ENCODE measurements at places on chromosomes 16 and 17. TPM values are rescaled to one million over a fixed set of nuclear protein-coding genes. Genes with fewer than 3 reads are reported as not detected.
A peak's percentile ranks its signal among the peaks of the same experiment; 100 is the strongest.

CTRB2 gene
- not detected for total RNA-seq

RGS11 gene
- total RNA-seq, result 11.5 TPM

ALOX15B gene
- total RNA-seq, result 1.6 TPM

PYY gene
- total RNA-seq, result not detected

SLC5A10 gene
- not detected for total RNA-seq

RRN3 gene
- 32.7 TPM for total RNA-seq

ZG16 gene
- total RNA-seq, result not detected

KRTAP9-1 gene
- total RNA-seq, result not detected

DNA sequence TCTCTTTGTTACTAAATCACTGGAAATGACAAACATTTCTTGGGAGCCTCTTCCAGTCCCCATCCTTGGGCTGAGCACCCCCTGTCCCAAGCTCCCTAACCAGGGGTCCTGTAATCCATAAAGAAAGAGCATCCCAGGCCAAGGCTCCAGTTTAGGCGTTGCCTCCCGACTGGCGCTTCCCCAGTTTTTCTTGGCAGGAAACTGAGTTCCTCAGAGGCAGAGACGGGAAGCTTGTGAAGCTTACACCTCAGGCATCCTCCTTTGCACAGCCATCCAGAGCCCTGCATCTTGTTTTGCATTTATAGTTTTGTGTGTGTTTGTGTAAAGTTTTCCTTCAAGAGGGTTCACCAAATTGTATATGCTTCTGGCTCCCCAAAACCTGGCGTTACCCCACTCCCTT lies 7.1 kb downstream of the COPZ2 start:
- ATAC-seq, result no peak

DNA sequence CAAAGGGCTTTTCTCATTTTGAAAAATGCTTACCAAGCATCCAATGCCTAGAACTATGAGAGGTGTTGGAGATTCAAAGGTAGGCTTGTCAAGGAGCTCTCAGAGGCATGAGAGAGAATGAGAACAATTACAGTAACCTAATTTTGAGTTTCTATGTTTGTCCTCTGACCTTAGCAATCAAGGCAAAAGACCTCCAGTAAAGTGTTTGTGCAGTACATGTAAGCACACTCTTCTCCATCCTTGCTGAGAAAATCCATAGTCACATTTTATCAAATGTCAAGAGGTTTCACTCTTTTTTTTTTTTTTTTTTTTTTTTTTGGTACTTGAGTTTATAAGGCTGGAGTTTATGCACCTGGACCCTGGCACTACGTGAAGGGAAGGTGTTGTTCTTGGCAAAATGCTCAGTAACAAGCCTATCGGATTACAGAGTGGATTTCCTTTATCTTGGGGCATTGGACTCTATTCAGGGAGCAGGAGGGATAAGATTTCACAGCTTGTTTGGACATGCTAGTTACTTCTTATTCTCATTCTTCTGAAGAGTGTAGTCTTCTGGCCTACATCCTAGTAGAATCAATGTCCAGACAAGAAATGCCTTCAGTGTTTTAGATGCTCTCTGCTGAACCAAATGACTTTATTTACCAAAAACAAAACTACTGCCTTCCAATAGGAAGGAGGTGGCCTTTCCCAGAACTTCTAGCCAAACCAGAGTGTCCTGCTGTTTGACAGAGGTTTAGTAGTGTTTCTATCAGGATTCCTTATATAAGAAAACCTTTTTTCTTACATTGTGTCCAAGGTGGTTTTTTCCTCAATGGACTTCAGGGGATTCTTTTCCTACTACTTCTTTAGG lies 21.9 kb downstream of the KCNJ2 start:
- no peak for ATAC-seq

DNA sequence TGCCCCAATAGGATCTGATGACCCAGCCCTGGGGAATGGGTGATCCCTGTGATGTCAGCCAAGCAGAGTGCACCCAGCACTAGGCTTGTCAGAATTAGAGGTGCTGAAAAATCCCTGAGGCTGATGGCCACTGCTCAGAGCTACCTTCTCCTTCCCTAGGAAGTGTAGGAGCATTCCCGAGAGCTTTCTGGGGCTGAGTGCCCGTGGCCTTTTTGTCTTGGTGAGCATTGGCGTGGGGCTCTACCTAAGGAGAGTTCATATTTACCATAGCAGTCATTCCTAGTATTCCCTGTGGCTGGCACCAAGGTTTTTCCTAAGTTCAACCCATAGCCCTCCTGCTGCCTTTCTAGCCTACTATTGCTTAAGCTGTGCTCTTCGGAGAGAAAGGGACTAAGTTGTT lies 22.6 kb upstream of the ARHGAP23 start:
- ATAC-seq, result no peak

DNA sequence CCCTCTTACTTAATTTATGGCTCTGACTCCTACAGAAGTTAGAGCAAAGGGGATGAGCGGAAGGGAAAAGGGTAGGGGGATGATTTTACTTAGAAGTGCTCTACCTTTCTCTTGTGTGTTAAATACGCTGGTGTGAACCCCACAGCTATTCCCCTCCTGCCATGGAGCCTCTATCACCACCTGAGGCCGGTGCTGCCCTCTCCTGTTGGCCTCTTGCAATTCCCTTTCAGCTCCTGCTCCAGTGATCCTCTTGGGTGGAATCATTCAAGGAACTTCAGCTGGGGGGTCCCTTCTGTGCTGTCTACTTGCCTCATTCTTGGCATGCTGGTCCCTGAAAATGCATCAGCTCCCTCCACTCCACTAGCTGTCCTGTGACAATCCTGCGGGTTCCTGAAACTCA lies 41.8 kb upstream of the CDH8 start:
- no peak for ATAC-seq

DNA sequence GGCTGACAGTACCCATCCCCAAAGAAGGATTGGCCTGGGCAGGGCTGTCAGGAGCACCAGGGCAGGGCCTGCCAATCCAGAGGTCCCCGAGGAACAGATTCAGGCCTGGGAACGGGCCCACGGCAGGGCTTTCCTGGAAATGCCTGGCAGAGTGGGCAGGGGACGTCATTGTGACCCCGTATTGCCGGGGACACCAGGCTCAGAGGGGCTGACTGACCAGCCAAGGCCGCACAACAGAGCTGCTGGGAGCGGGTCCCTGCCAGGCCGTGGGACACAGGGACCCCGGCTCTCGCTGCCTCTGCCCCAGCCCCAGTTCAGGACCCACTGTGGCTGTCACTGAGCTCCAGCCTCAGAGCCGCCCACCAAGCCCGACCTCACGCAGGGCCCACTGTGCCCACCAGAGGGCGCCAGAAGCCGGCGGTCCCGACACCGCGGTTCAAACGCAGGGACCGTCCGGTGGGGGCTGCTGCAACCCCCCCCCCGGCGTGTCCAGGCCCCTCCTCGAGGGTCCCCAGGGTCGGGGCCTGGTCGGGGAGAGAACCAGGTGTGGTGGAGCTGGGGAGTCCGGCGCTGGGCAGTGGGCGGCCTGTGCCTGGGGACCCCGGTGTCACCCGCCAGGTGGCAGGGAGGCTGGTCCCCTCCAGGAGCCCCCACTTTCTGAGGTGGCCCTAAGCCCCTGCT lies 15.2 kb upstream of the SSTR5 start:
- ATAC-seq, result no peak

DNA sequence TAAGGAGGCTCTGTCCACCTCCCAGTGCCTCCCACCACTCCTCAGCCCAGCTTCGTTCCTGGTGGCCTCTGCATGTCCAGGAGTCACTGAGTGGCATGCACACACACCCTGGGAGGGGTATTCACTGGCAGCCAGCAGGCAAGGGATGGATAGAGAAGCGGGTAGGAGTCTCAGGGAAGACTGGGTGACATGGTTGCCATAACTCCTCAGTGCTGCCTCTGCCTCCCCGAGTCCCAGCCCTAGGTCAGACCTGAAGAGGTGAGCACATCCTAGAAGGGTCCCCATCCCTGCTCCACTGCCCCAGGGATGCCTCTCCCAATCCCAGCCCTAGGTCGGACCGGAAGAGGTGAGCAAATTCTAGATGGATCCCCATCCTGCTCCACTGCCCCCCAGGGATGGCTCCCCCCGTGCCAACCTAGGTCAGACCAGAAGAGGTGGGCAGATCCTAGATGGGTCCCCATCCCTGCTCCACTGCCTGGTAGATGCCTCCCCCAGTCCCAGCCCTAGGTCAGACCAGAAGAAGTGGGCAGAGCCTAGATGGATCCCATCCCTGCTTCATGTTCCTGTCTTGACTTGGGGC lies 197.0 kb downstream of the IRF8 start:
- ATAC-seq, result no peak

DNA sequence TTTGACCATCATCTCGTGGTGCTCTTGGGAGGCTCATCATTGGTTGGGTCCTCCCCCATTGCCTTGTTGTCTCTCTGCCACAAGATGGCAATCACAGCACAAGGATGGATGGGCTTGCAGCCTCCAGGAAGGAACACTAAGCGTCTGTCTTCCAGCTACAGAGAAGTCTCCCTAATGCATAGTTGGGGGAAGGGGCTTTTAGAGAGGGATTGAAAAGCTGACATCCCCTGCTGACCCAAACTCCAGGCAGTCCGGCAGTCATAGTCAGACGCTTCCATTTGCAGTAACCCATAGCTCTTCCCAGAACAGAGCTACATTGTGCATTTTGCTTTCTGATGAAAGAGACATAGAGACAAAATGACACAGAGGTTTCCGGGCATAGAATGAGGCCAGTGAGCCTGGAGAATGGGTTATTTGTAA lies 111.4 kb downstream of the UTP18 start:
- ATAC-seq, result peak; percentile 31

- ATAC-seq, result no peak
Measured at GRCh38 chr17:38456031-38456815, 28.0 kb downstream of the ARHGAP23 start.

- ATAC-seq, result no peak
Measured at GRCh38 chr16:52578007-52578828, 31.3 kb upstream of the TOX3 start.

DNA sequence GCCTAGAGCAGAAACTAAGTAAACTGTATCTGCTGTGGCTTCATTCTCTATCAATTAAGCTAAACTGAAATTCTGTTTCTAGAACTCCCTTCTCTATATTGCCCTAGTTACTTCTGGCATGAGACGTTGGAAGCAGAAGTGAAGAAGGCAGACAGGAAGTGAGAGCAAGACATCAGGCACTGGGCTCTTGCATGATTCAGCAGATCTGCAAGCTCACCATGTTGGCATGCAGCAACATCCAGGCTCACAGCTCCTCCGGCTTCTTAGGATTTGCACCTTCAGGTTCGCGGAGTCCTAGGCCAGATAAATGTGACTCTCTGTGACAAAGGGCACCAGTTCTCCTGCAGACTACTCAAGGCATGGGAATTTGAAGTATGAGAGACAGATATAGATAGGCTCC lies 148.3 kb downstream of the CDH8 start:
- no peak for ATAC-seq

DNA sequence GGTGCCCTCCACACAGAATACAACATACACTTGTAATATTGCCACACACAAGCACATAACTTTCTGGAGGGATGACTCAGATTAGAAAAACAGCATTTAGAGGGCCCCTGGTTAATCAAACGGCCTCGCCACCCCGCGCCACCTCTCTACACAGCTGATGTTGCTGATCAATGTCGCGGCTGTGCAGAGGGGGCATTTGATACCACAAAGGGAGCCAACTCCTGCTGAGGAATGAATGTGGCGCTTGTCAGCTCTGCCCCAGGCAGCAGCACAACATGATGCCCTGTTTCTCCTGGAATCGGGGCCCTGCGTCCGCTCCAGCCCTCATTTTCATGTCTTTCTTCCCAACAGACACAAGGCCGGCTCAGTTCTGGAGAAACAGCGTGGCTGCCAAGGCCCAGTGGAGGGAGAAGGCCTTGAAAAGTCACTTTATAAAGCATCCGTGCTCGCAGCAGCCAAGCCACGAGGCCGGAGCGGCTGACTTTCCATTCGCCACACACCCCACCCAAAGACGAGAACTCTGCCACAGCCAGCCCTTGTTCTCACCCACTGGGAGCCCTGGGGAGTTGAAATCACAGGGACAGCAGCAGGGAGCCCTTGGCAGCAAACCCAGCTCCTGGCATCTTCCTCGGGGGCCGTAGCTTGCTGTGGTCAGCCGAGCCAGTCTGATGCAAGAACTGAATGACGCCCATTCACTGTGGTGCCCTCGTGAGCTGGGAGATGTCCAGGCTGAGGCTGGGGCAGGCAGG lies 65.6 kb downstream of the XYLT1 start:
- ATAC-seq, result peak; percentile 89

- no peak for ATAC-seq
Measured at GRCh38 chr17:43615330-43616028, 46.2 kb downstream of the MEOX1 start.

- no peak for ATAC-seq
Measured at GRCh38 chr17:13084420-13084819, 66.6 kb upstream of the ELAC2 start.

DNA sequence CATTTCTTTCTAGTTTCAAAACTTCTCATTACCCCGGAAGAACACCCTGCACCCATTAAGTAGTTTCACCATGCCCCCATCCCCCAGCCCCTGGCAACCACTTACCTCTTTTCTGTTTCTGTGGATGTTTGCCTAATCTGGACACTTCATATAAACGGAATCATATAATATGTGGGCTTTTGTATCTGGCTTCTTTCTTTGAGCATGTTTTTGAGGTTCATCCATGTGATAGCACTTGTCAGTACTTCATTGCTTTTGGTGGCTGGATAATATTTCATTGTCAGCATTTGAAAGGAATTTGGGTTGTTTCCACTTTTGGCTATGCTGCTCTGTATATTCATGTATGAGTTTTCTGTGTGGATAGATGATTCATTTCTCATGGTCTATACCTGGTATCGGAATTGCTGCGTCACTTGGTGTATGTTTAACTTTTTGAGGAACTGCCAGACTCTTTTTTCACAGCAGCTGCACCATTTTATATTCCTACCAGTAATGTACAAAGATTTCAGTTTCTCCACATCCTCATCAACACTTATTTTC lies 30.0 kb upstream of the SLC5A10 start:
- ATAC-seq, result no peak

- ATAC-seq, result peak; percentile 44
Measured at GRCh38 chr16:75074920-75075687, 41.5 kb downstream of the LDHD start.

DNA sequence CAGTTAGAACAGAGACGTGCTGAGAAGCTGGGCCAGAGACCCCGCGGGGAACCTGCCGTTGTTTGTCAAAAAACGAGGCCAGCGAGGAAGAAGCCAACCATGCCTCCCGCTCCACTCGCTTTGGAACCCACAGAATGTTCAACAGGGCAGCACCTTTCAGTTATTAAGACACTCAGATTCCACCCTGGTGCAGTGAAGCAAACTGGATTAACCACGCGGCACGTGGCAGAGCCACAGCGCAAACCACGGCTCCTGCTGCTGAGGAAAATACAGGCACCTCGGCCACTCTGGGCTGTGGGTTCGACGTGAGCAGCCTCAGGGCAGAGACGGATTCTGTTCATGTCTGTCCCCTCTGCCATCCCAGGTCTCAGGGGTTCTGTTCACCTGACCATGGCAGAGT lies 24.4 kb downstream of the ALOX15 start:
- no peak for ATAC-seq

All from gastroesophageal sphincter (tissue), 4 donors.